ENCODE measurements at places on chromosomes 5 and 9. TPM values are rescaled to one million over a fixed set of nuclear protein-coding genes. Genes with fewer than 3 reads are reported as not detected.

DNA sequence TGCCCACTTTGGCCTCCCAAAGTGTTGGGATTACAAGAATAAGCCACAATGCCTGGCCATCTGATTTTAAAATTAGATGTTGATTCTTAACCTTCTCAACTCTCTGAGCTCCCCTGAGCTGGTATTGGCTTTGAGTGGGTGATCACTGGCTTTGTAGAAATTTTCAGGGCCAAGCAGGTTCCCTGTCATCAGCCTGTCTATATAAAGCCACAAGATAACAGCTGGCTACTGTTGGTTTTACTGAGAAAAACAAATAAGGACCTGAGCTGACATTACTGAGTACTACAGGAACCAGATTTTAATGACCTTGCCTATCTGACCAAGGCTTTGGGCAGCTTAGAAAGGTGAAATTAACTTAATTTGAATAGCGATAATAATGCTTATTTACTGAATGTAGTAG is 153.6 kb downstream of the MSX2 start:
- no peaks in the 10 kb centered on the region for H3K36me3 ChIP-seq
- no peak overlapping the region for H3K4me3 ChIP-seq
- no peak overlapping the region for H3K27ac ChIP-seq
- no peak for DNase-seq

- H3K4me1 ChIP-seq = no peaks in the 10 kb centered on the region
- H3K4me3 ChIP-seq = no peak overlapping the region
- H3K27me3 ChIP-seq = no peaks in the 10 kb centered on the region
These were observed 66.3 kb upstream of the FBXL7 start for GRCh38 chr5:15433709-15434108.

Gene TAS2R1
- total RNA-seq = not detected

DNA sequence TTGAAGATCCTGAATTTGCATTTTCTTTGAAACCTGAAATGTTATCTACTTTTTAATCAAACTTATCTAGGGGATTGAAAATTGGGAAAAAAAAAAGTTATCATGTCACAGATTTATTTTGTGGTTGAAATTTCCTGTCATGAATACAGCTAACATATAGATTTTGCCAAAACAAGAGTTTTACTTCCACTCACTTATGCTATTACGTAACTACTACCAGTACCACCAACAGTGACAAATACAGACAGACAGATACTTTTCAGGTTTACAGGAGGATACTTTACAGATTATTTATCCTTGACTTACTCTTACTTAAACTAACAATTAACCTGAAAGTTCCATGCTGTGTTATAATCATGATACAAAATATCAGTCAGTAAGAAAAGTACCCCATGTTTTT is 6.8 kb upstream of the MRPS30 start:
- H3K4me3 ChIP-seq = no peak overlapping the region
- no peaks in the 10 kb centered on the region for H3K27me3 ChIP-seq
- H3K27ac ChIP-seq = no peak overlapping the region
- no peaks in the 10 kb centered on the region for H3K4me1 ChIP-seq

DNA sequence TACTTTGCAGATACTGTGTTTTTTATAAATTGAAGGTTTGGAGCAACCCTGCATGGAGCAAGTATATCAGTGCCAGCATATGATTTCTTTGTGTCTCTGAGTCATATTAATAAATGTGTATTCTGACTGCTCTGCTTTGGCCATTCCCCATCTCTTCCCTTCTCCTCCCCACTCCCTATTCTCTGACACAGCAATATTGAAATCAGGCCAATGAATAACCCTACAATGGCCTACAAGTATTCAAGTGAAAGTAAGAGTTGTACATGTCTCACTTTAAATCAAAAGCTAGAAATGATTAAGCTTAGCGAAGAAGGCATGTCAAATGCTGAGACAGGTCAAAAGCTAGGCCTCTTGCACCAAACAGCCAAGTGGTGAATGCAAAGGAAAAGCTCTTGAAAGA is 82.2 kb upstream of the TLX3 start:
- no peak overlapping the region for H3K27ac ChIP-seq
- DNase-seq = no peak
- H3K4me1 ChIP-seq = no peaks in the 10 kb centered on the region
- no peak overlapping the region for H3K4me3 ChIP-seq

DNA sequence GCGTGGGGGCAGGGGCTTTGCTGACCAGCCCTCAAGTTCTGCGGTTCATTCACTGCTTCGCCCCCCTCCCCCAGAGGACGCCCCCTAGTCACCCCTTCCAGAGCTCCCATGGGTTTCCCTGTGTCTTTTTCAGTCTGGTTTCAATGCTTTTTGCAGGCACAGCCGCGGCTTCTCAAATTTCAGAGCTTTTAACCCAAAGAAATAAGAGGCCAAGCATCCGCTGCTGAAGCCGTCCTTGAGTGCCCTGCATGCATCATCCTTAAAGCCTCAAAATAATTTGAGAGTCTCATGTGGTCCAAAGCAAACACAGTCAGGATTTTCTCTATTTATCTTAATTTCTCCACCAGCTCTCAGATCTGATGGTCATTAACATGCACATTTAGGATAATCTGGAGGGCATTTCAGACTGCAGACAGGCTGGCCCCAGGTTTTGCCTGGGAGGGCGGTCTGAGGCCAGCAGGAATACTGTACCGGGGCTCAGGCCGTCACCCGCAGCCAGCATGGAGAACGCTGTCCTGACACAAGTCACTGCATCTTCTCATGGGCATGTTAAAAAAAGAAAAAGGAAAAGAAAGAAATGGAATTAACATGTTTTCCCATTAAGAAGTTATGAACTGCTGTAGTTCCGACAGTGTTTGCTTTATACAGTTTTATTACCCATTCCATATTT is 420.8 kb upstream of the IRX4 start:
- DNase-seq = no peak
- no peak overlapping the region for H3K4me3 ChIP-seq
- no peaks in the 10 kb centered on the region for H3K36me3 ChIP-seq

DNA sequence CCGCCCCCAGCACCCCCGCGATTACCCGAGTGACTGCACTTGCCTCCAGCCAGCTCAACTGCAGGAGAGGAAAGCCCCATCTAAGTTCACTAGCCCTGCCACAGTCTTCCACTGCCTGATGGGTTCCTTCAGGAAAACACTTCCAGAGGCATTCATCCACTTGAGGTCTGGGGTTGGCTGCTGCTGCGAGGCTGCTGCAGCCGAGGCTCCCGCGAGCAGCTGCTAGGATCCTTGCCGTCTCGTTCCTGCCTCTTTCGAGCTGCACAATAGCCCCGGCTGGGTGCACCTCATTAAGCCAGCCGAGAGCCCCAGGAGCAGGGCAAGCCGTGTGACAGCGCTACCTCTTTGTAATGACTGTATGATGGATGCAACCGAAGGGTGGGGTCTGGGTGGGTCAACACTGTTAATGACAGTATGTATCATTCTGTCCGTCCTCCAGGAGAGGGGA is 24.2 kb upstream of the ELAVL2 start:
- no peaks in the 10 kb centered on the region for H3K27me3 ChIP-seq
- H3K27ac ChIP-seq = no peak overlapping the region
- DNase-seq = no peak

GRCh38 chr9:757246-757881 is 84.1 kb upstream of the DMRT1 start:
- no peak overlapping the region for H3K27ac ChIP-seq
- H3K4me3 ChIP-seq = no peak overlapping the region
- no peaks in the 10 kb centered on the region for H3K4me1 ChIP-seq
- H3K36me3 ChIP-seq = no peaks in the 10 kb centered on the region
- no peaks in the 10 kb centered on the region for H3K27me3 ChIP-seq

- no peak for DNase-seq
- H3K36me3 ChIP-seq = no peaks in the 10 kb centered on the region
- no peak overlapping the region for H3K27ac ChIP-seq
- H3K4me3 ChIP-seq = no peak overlapping the region
- no peaks in the 10 kb centered on the region for H3K27me3 ChIP-seq
- H3K4me1 ChIP-seq = no peaks in the 10 kb centered on the region
These were observed 51.3 kb downstream of the ARHGEF37 start for GRCh38 chr5:149632311-149633251.

DNA sequence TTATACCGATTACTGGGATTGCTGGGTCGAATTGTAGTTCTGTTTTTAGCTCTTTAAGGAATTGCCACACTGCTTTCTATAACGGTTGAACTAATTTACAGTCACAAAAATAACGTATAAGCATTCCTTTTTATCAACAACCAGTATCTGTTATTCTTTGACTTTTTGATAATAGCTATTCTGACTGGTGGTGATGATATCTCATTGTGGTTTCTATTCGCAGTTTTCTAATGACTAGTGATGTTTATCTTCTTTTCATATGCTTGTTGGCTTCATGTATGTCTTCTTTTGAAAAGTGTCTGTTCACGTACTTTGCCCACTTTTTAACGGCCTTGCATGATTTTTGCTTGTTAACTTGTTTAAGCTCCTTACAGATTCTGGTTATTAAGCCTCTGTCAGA is 74.4 kb downstream of the FAM174A start:
- H3K36me3 ChIP-seq = no peaks in the 10 kb centered on the region
- no peak overlapping the region for H3K27ac ChIP-seq
- no peaks in the 10 kb centered on the region for H3K4me1 ChIP-seq
- no peaks in the 10 kb centered on the region for H3K27me3 ChIP-seq

Gene KCNIP1
- total RNA-seq = 0.09 TPM

DNA sequence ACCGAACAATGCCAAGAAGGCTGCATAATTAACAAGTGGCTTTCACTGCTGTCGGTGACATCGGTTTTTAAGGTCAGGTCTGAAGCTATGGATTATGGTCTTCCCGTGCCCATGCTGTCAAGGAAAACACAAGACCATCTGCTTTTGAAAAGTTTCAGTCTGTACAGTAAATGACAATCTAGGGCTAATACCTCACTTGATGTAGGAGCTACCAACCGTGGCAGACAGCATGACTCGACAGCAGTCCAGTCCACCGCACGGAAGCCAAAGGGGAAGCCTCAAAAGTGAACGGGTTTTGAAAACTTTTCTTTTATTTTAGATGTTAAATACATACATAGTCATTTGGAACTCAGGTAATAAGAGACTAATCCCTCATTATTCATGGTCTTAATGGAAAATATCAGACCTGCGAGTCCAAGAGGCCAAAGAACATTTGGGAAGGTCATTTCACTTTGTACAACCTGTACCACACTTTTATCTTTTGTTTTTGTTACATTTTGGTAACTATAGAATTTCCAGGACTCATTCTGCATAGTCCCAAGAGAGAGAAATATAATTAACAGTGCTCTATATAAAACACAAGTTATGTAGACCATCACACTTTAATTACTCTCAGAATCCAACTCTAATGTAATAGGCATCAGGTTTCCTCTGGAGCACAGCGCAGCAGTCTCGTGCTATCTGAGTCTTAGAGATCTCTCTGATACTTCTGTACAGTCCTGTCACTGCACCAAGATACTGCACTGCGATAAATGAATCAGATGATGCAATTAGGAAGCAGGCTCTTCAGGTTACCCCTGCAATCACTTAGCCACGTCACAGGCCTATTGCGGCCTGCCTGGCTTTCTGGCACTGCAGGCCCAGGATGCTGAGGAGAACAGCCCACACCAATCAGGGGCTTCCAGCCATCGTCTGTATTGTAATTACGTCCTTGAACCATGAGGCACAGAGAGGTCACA is 184.9 kb downstream of the FANCC start:
- no peak for DNase-seq
- H3K27ac ChIP-seq = no peak overlapping the region
- no peaks in the 10 kb centered on the region for H3K27me3 ChIP-seq
- no peaks in the 10 kb centered on the region for H3K4me1 ChIP-seq

- H3K4me1 ChIP-seq = no peaks in the 10 kb centered on the region
- no peak for DNase-seq
- H3K36me3 ChIP-seq = no peaks in the 10 kb centered on the region
- no peak overlapping the region for H3K27ac ChIP-seq
These were observed 39.2 kb downstream of the ZNF366 start for GRCh38 chr5:72468024-72468423.

DNA sequence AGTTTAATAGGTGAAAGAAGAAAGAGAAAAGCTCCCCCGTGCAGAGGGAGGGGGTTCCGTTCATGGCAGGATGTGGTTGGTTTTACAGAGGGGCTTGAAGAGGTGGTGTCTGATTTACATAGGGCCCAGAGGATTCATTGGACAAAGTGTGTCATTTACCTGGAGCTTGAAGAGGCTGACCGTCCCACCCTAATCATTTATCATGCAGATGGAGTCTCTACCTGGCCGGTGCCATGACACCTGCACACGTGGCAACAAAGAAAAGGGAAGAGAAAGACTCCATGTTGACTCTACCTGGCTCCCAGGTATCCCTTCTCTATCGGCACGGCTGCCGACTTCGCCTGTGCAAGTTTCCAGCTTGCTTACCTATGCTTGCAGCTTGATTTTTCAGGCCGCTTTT is 35.3 kb upstream of the PRRC2B start:
- DNase-seq = peak; percentile 67
- no peaks in the 10 kb centered on the region for H3K27me3 ChIP-seq
- no peak overlapping the region for H3K4me3 ChIP-seq
- H3K36me3 ChIP-seq = no peaks in the 10 kb centered on the region
- H3K4me1 ChIP-seq = peaks cover 2% of the 10 kb centered on the region
- peak overlapping the region; percentile 10 for H3K27ac ChIP-seq

GRCh38 chr9:109258481-109259302 is 62.2 kb downstream of the EPB41L4B start:
- H3K4me1 ChIP-seq = no peaks in the 10 kb centered on the region
- no peak overlapping the region for H3K4me3 ChIP-seq
- no peak for DNase-seq

GRCh38 chr5:32942225-32942989 is 231.3 kb downstream of the NPR3 start:
- no peak for DNase-seq
- H3K27me3 ChIP-seq = no peaks in the 10 kb centered on the region
- H3K27ac ChIP-seq = no peak overlapping the region
- no peaks in the 10 kb centered on the region for H3K4me1 ChIP-seq

Data from thymus (tissue), 14 donors.